ENCODE measurements at places on chromosomes 16 and 17.
A peak's percentile ranks its signal among the peaks of the same experiment; 100 is the strongest.

DNA sequence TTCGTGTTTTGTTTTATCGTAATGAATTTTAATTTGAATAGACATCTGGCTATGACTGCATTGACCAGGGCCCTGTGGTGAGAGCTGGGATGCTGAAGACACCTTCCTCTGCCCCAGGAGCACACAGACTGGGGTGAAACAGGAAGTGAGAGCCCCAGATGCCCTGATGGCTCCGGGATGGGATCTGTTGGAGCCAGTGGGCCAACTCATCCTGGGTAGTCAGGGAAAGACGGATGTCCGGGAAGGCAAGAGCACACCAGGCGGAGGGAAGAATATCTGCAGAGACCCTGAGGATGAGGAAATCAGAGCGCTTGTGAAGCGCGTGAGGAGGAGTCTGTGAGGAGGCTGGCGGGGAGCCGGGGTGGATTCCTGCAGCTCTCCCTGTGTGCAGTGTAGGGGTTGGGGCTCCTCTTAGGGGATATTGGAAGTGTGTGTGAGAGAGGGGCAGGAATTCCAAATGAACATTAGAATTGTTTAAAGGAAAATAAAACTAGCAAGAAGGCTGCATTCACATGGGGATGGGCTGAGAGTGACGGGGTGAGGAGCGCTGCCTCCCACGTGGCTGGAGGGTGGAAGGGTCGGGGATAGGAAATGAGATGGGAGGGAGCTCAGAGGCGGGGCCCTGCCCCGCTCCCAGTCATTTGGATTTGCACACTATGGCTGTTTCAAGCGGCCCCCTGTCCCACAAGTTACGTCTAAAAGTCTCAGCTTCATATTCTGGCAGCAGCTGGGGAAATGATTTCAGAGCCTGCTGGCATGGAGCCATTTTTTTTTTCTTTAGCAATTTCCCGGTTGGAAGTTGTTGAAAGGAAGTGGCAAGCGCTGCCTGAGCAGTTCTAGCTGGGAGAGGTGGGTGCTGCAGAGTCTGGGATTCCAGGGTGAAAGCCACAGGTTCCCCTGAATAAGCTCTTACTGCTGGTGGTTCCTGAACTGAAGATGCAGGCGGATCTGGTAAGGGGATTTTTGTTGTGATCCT is 71.2 kb upstream of the LGALS9 start:
- no peak overlapping the region for H3K27ac ChIP-seq
- no peak for DNase-seq
- no peak overlapping the region for H3K4me3 ChIP-seq
- H3K4me1 ChIP-seq, result no peaks in the 10 kb centered on the region

DNA sequence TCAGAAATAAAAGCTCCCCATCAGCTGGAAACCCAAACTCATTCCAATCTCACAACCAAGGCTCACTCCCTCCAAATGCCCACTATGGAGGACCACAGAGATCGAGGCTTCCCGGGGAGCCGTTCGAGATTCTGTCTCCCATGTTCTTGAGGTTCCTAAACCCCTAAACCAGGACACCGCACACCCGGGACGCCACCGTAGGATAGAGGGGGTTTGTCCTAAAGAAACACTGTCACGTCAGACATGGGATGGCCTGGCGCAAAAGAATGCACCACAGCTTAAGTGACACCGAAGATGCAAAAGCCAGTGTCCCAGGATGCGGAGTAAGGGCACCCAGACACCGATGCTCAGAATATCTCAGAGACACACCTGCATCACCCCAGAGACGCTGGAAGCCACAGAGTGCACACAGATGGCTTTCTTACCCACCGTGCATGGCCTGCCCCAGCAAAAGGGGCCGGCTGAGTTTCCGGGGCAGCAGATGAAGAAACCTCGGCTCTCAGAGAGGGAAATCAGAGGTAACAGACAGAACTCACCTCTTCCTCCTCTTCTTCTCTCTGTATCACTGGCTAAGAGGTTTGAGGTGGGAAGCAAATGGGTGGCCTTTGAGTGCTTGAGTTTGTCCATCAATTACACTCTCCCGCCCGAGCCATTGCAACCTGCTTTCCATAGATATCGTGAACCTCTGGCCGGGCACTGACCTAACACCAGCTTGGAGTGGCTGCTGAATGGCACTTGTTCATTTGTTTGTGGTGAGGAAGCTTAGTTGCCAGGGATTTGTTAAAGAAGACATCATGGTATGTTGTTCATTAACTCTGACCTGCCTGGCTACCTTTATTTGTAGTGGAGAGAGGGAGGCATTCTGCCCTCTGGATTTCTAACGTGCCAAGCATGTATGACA is 65.1 kb upstream of the TNRC6C start:
- H3K27me3 ChIP-seq, result no peaks in the 10 kb centered on the region
- H3K36me3 ChIP-seq, result no peaks in the 10 kb centered on the region
- DNase-seq, result no peak
- H3K4me1 ChIP-seq, result peaks cover 3% of the 10 kb centered on the region
- H3K4me3 ChIP-seq, result no peak overlapping the region

GRCh38 chr17:73637866-73638265 is 6.4 kb downstream of the SDK2 start:
- H3K4me3 ChIP-seq, result no peak overlapping the region
- H3K27ac ChIP-seq, result no peak overlapping the region
- H3K27me3 ChIP-seq, result no peaks in the 10 kb centered on the region
- no peaks in the 10 kb centered on the region for H3K36me3 ChIP-seq

GRCh38 chr17:9828296-9829295 is 2.9 kb downstream of the GLP2R start:
- H3K27ac ChIP-seq, result no peak overlapping the region
- no peaks in the 10 kb centered on the region for H3K36me3 ChIP-seq
- DNase-seq, result no peak
- H3K4me1 ChIP-seq, result no peaks in the 10 kb centered on the region
- H3K4me3 ChIP-seq, result no peak overlapping the region
- no peaks in the 10 kb centered on the region for H3K27me3 ChIP-seq

DNA sequence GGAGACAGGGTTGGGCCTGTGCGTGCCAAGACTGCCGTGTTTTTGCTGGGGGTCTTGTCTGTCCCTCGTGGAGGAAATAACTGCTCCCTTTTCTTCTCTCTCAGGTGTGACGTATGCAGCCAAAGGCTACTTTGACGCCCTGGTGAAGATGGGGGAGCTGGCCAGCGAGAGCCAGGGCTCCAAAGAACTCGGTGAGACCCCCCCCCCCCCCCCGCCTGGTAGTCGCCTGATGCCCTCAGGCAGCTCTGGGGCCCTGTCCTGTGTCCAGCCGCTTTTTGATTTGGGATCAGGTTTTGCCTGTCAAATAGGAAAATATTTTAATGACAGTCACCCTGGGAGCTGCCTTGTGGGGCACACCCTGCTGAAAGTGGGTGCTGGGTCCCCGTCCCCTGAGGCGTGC is 22.8 kb downstream of the BAIAP2 start:
- no peak overlapping the region for H3K4me3 ChIP-seq
- H3K27me3 ChIP-seq, result no peaks in the 10 kb centered on the region
- no peak for DNase-seq
- H3K36me3 ChIP-seq, result no peaks in the 10 kb centered on the region

DNA sequence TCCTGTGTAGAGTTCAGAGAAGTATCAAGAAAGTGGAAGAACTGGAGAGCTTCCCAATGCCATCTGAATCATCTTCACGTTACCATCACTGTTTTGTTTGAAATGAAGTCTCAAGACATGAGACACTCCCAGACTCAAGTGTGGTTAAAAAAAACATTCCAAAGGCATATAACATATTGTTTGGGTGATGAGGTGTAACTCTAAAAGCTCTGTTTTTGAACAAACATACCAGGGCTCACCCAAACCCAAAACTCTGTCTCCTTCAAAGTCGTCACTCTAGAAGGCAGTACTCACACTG is 6.3 kb upstream of the ZCCHC14 start:
- no peaks in the 10 kb centered on the region for H3K4me1 ChIP-seq
- no peak overlapping the region for H3K27ac ChIP-seq
- H3K4me3 ChIP-seq, result no peak overlapping the region
- no peaks in the 10 kb centered on the region for H3K27me3 ChIP-seq

DNA sequence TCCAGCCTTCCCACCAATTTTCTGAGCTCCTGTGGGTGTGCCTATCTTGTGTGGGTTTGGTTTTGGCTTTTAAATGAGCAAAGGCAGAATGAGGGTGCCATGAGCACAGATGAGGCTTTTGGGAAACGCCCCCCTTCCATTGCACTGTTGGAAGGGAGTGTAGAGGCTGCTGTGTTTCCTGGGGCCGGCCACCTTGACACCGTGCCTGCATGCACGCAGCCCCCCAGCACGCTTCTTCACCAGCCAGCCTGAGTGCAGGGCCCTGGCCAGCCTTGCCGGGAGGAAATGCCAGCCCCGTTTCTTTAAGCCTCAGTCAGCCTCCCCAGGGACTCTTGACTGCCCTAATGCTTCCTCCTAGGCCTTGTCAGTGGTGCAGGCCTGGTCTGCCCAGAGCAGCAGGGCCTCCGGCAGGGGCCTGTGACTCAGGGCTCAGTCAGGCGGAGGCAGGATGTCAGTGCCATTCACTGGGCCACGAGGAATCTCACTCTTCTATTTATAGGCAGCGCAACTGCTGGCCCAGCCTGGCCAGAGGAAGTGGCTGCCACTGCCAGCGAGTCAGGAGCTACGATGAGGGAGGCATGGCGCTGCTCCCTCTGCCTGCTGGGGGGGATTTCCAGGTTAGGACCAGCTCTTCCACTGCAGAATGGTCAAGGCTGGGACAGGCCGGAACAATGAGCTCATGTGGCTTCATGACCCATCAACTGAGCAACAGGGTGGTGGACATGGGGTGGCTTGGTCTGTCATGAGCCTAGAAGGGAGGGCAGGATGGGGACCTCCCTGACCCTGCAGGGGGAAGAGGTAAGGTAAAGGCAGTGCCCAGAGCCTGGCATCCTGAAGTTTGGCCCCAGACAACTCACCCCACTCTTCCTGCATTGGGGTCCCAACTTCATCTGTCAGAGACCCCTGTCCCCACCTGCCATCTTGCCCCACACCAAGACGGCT is 205.2 kb downstream of the RAB11FIP4 start:
- no peak overlapping the region for H3K4me3 ChIP-seq
- H3K4me1 ChIP-seq, result no peaks in the 10 kb centered on the region
- DNase-seq, result no peak
- no peaks in the 10 kb centered on the region for H3K36me3 ChIP-seq
- no peak overlapping the region for H3K27ac ChIP-seq

GRCh38 chr17:5247621-5248020 is 13.0 kb upstream of the SCIMP start:
- peaks cover 9% of the 10 kb centered on the region for H3K4me1 ChIP-seq
- no peak for DNase-seq
- H3K27me3 ChIP-seq, result no peaks in the 10 kb centered on the region
- no peak overlapping the region for H3K27ac ChIP-seq
- no peaks in the 10 kb centered on the region for H3K36me3 ChIP-seq
- no peak overlapping the region for H3K4me3 ChIP-seq

- no peaks in the 10 kb centered on the region for H3K4me1 ChIP-seq
- no peaks in the 10 kb centered on the region for H3K36me3 ChIP-seq
- no peaks in the 10 kb centered on the region for H3K27me3 ChIP-seq
- no peak for DNase-seq
- no peak overlapping the region for H3K27ac ChIP-seq
These were observed 815.5 kb downstream of the KCNJ18 start for GRCh38 chr17:22507823-22508222.

GRCh38 chr17:34930283-34930682 is 31.0 kb downstream of the CCT6B start:
- no peaks in the 10 kb centered on the region for H3K27me3 ChIP-seq
- no peak for DNase-seq
- no peak overlapping the region for H3K4me3 ChIP-seq
- no peaks in the 10 kb centered on the region for H3K4me1 ChIP-seq
- H3K36me3 ChIP-seq, result no peaks in the 10 kb centered on the region

DNA sequence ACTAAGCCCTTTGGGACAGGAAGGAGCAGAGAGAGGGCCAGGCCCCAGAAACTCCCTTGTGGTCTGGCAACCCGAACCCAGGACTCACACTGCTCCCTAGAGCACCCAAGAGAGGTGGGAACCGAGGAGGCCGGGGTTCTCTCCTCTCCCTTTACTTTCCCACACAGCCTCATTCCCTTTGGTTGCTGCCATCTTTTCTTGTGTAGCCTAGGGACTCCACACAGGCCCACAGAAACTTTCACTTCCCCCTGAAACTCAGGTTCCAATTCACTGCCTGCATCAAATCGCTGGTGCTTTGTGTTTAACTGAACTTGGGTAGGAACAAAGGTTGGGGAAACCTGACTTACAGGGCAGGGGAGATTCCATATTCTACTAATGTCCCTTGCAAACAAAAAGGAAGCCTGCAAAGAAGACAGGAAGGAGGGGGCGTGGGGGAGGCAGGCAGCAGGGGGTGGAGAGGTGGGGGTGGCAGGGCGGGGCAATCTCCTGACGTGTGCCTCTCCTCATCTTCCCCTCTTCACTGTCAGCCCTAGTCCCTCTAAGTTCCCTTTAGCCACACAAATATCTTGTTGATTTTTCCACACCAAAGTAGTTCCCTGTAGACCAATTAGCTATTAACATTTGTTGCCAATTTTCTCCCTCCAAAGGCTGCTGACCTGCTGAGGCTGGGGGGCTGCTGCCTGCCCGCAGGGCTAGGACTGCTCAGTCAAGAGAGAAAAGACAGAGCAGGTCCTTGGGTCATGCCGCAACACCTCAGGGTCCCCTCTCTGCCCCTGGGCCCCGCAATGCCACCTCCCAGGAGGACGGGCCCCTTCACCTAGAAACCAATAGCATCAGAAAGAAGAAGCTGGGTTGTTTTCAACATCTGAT is 8.0 kb downstream of the ST3GAL2 start:
- no peaks in the 10 kb centered on the region for H3K27me3 ChIP-seq
- DNase-seq, result peak; percentile 55
- peaks cover 32% of the 10 kb centered on the region for H3K4me1 ChIP-seq
- peak overlapping the region; percentile 91 for H3K27ac ChIP-seq
- no peaks in the 10 kb centered on the region for H3K36me3 ChIP-seq

- DNase-seq, result no peak
- no peaks in the 10 kb centered on the region for H3K27me3 ChIP-seq
- H3K4me1 ChIP-seq, result no peaks in the 10 kb centered on the region
- H3K27ac ChIP-seq, result no peak overlapping the region
- no peak overlapping the region for H3K4me3 ChIP-seq
These were observed 137.4 kb upstream of the TMEM97 start for GRCh38 chr17:28181568-28181967.

DNA sequence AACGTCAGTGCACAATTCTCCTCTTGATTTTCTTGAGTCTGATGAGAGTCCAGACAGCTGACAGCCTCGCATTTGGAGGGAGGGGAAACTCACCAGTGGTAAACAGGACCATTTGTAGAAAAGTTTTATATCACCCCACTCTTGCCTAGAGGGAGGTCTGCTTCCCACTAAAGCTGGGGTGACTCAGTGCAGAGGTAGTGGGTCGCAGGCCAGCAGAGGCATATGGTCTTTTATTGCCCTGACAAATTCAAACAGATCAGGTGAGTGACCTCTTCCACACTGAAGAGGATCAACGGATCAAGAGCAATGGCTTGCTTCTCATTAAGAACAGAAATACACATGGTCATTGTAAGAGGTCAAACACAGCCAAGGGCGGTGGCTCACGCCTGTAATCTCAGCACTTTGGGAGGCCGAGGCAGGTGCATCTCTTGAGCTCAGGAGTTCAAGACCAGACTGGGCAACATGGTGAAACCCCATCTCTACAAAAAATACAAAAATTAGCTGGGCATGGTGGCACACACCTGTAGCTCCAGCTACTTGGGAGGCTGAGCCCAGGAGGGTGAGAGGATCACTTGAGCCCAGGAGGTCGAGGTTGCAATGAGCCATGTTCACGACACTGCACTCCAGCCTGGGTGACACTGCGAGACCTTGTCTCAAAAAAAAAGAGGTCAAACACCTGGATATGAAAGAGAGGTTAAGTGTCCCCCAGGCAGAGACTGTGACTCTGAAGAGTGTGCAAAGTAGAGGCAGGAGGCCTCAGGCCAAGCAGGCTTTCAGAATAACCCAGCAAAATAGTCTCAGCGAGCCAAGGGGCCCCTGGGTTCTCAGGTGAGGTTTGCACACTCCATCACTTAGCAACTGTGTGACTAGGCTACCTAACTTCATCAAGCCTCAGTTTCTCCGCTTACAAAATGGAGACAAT is 56.5 kb upstream of the ERN1 start:
- no peaks in the 10 kb centered on the region for H3K27me3 ChIP-seq
- DNase-seq, result no peak
- H3K4me3 ChIP-seq, result no peak overlapping the region
- no peaks in the 10 kb centered on the region for H3K36me3 ChIP-seq

All from naive thymus-derived CD4-positive, alpha-beta T cell (primary cell).